ENCODE measurements at places on chromosomes 6 and 20.

- DNase-seq: no peak
Measured at GRCh38 chr6:101851911-101852310, 458.4 kb downstream of the GRIK2 start.

DNA sequence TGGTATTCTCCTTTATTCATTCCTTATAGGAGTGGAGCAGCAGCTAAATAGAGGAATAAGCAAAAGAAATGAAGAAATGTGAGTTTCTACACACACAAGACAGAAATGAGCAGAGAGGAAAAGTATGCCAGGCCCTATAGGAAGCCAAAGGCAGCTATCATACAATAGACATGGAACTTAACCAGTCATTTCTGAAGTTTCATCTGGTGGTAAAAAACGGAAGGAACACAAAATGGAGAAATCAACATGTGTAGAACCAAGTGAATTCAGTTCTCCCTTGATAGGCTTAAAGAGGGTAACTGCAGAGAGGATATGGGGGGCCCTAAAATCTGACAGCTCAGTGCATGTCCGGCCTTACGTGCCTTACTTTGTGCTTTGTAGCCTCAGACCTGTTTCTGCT is 44.6 kb downstream of the TSBP1 start:
- DNase-seq: no peak

- no peak for DNase-seq
Measured at GRCh38 chr6:25456249-25457040, 177.3 kb downstream of the CARMIL1 start.

DNA sequence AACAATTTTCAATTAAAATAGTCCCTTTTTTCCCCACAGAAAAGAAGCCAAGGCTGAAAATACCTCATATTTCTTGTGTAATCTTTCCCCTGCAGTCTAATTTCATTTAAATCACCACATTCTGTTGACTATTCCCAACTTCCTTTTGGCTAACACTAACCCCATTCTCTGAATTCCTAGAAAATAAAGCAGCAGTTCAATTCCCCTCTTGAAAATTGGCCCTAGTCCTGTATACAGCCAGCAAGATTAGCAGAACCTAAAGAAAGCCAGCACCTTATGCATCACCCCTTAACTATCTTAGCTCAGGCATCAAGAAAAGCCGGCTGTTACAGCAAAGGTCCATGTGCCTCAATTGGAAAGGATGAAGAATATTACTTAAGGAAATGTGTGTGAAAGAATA is 69.7 kb downstream of the MDN1 start:
- no peak for DNase-seq

- no peak for DNase-seq
Measured at GRCh38 chr6:157486572-157486971, 105.6 kb downstream of the ZDHHC14 start.

- DNase-seq: no peak
Measured at GRCh38 chr6:36312854-36313648, 23.6 kb downstream of the BNIP5 start.

DNA sequence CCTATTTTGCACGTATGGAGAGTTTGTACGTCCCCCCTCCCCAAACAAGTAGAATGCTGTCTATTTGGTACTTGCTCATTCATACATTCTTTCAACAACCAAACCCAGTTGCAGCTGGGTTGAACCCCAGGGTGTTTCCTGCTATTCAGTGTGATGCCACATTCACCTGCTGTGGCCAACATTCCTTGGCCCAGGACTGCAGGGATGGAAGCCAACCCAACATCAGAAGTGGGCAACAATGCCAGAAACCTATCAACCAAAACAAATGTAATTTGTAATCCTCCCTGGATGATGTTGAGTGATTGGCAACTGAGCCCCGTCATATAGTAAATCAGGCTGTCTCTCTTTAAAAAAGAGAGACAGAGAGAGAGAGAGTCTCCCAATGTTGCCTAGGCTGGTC is 8.9 kb downstream of the NT5E start:
- no peak for DNase-seq

- DNase-seq: no peak
Measured at GRCh38 chr6:50333696-50334095, 284.0 kb upstream of the DEFB112 start.

GRCh38 chr6:167795321-167795811 is 31.3 kb upstream of the AFDN start:
- no peak for DNase-seq

GRCh38 chr6:135935941-135936601 is 84.6 kb downstream of the PDE7B start:
- no peak for DNase-seq

DNA sequence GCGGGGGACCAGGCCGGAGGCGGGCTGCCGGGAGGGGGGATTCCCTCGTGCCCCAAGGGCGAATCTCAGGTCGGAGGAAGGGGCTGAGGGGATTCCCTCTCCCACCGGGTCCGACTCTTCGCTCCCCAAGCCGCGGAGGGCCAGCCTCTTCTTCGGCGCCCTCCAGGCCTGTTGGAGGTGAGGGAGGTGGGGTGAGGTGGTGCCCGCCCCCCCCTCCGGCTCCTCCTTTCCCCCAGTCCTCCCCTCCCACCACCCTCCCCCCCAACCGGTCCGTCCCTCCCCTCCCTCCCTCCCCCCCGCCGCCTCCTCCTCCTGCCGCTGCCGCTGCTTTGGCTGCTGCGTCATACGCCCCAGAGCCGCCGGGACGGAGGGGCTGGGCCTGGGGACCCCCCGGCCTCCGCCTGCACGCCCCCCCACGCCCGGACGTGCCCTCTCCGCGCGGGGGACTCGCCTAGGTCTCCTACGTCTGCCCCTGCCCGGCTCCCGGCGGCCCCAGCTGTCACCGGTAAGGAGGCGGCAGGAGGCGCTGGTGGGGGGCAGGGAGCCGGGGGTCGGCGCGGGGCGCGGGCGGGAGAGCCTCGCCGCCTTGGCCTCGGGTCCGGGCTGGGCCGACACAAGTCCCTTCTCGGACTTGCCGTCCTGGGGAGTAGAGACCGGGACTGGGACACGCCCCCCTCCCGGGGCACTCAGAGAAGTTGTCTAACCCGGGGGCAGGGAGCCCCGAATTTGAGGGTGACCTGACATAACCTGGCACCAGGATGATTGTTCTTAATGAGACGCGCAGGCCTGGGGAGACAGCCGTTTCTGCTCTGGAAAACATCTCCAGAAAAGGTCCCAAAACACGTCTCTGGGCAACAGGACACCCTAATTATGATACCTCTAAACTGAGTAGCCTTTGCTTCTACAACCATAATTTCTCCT is at the start of gene PHF1:
Gene PHF1, plus strand, starts transcription at position 304 of the 921 bp plus-strand sequence. CDS start 1,250 bp downstream, outside the sequence.
- DNase-seq: peak; percentile 80

- DNase-seq: peak; percentile 96
Measured at GRCh38 chr6:28985462-28986164, 19.5 kb downstream of the ZNF311 start.

- no peak for DNase-seq
Measured at GRCh38 chr20:24340933-24341332, 128.5 kb upstream of the SYNDIG1 start.

DNA sequence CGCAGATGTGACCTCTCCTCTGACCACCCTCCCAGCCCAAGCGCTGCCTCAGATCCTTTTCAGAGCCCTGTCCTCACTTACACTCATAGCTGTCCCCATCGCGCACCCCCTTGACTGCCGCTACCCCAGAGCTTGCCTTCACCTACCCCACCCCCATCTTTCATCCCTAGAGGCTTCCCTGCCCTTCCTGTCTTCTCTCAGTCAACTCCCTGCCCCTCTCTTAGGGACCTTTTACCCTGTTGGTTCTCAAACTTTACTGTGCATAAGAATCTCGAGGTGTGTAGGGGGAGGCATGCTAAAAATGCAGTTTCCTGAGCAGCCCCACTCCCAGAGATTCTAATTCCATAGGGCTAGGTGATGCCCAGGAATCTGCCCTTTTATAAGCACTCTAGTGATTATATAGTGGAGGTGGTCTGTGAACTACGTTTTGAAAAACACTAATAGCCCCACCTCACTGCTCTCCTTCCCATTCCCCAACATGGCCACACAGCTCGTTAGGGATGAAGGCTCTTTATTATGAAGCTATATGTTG is 725 bp downstream of the TM9SF4 start:
- no peak for DNase-seq

DNA sequence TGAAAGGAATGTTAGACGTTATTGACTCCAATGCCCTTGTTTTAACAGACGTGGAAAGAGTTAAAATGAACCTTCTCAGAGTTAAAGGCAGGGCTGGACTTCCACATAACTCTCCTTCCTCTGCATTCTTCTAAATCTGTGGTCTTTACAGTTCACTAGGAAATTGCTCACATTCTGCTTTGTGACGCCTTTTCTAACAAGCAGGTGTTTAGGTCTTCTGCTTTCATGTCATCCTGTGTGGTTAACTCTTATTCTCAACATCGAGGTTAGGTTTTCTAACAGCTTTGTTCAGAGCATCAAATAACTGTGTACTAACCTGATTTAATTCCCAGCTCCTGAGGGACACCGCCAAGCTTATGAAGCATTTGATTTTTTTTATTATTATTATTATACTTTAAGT is 81.3 kb upstream of the NT5E start:
- DNase-seq: no peak

DNA sequence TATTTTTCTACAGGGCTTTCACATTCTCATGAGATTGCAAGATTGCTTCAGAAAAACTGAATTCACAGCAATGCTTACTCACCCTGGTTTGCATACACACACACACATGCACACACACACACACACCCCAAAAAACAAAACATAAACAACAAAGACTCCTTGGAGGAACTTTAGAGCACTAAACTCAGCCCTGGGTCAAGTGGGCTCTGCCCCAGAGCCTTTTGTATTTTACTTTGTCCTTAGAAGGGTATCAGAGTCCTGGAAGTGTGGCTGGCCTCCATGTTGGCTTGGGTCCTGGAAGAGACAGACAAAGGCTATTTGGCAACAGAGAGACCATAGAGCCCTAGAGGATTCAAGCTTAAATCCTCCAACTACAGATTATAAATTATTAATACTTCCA is 8.0 kb upstream of the CST9 start:
- no peak for DNase-seq

DNA sequence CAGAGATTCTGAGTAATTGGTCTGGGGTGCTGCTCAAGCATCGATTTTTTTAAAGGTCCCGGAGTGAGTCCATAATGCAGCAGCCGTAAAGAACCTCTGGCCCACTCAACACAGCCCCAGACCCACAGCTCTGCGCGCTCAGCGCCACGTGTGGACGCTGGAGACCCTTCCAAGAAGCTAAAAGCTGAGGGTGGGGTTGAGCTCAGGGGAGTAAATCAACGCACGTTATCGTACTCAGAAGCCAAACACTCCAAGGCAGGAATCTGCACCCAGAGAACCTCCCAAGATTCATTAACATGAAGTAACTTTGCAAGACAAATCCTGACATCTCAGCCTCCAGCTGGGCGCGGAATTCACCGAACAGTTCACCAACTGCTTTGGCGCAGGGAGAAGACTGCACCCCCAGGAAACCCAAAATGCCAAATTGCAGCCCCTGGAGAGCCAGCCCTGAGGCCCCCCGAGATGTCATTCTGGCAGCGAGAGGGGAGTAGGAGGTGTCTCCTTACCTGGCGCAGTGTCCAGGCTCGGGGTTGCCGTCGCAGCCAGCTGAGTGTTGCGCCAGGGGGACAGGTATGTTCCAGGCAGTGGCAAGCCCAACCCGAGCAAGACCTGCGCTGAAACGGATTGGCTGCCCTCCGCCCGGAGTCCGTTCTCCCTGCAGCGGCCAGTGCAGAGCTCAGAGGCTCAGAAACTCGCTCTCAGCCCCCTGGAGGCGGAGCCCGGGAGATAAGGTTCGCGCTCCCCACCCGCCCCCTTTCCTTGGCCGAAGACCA is at the start of gene COL21A1:
Gene COL21A1, minus strand, starts transcription at position 700 of the 773 bp plus-strand sequence. CDS start 64,962 bp downstream, outside the sequence.
- DNase-seq: no peak

GRCh38 chr6:16982807-16983206 is 119.0 kb upstream of the STMND1 start:
- no peak for DNase-seq

GRCh38 chr6:36149476-36149875 is 19.2 kb downstream of the MAPK13 start:
- DNase-seq: no peak

DNA sequence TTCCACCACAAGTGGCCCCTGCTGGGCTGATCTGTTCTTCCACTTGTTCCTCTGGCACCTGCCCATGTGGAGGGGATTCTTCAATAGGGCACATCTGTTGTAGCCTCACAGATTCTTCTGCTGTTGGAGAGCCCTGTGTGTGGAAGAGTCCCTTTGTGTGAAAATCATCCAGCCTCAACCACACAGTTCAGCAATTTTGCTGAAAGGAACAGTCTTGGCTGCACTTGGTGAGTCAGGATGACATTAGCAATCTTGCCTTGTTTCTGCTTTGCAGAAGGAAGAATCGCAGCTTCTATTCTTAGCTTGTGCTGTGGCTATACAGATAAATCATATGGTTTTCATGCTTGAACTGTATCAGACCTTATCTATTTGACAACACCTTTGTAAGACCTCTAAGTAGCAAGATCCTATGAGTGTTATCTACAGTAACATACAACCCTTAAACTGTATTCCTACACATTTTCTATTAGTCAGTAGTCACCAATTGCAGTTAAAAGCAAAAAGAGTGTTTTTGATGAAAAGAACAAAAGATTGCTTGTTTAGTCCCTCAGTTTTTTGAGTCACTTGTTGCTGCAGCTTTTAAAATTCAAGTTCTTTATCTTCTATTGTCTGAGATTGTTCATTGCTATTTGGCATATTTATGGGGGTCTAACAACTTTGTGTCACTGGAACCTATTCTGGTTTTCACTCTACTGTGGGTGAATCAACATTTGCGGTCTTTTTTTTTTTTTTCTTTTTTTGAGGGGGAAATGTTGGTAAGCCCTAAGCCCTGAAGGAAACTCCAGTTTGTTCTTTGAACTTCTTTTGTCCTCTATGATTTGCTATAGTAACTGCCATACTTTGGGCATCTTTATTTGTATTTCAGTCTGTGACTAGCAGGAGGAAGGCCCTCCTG is 231.6 kb downstream of the TFAP2B start:
- DNase-seq: no peak

DNA sequence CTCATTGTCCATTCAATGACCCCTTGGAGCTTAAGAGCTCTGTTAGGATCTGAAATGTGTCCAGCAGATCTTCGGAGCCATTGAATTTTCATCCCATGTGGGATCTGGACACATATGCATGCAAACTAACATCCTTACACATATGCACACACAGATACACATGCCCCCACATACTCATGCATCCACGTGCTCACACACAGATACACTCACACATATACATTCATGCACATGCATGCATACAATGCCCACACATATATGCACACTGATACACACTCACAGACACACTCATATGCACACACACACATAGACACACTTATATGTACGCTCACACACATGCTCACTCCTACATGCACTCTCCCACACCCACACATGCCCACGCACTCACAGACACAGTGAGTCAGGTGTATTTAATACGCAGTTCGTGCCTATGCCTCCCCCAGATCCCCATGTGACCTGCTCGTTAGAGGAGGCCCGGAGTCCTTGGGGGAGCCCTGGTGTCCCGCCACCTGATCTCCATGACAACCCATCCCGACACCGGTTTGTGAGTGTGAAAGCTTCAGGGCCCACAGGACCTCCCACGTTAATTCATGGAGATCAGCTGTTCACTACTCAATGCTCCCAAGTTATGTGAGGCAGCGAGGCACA is 121.9 kb upstream of the SULF2 start:
- DNase-seq: no peak

- no peak for DNase-seq
Measured at GRCh38 chr20:36745234-36745926, 510 bp downstream of the NDRG3 start.

Measured in NCI-H2081 (cell line).